ENCODE measurements at places on chromosomes 3 and 15.

- no peak for DNase-seq
These were observed 66.7 kb downstream of the FBXL22 start for GRCh38 chr15:63663906-63664305.

DNA sequence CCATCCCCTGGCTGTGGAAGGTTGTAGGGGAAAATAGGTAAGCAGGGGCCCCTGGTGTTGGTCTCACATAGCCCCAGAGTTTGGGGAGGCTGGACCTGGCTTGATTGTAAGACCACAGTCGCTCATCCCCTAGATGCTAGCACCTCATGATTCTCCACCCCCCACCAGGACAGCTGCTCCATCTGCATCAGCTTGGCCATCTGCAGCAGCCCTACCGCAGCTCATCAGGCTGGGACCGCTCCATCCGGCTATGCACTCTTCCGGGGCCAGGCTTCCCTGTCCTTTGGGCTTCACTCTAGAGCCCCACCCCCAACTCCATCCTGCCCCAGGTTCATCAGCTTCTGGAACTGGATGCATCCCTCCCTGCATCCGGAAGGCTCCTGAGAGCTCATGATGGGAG is 12.6 kb downstream of the SCN5A start:
- DNase-seq, result no peak

DNA sequence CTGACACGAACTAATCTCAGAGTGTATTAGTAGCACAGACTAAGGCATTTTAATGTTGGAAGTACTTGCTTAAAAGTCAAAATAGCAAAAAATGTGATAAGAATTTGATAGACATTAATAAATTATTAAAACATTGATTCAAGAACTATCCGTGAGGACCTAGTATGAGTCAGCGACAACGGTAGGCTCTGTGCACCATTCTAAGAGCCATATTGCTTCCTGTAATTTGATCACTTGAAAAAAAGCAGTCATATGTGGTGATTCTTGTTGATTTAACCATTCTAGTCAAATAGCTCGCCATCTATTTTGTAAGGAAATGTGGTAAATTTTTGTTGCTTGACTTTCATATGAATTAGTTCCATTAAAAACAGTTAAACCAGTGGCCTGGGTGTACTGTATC is 534.9 kb upstream of the ARRDC4 start:
- DNase-seq, result no peak

DNA sequence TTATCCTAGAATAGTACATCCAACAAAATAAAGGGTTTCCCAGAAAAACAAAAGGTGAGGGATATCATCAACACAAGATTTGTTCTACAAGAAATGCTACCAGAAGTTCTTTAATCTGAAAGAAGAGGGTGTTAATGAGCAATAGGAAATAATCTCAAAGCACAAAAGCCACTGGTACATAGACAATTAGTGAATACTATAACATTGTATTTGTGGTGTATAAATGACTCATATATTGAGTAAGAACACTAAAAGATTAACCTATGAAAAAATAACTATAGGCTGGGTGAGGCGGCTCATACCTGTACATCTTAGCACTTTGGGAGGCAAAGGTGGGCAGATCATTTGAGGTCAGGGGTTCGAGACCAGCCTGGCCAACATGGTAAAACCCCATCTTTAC is 210.2 kb upstream of the SLITRK3 start:
- no peak for DNase-seq

- no peak for DNase-seq
These were observed 191.3 kb downstream of the UBE3A start for GRCh38 chr15:25247407-25248038.
